ENCODE measurements at places on chromosomes 5 and 9. TPM values are rescaled to one million over a fixed set of nuclear protein-coding genes. Genes with fewer than 3 reads are reported as not detected.

Gene IFNK
- not detected for total RNA-seq

Gene PCDHGC4
- total RNA-seq = 1.8 TPM

Gene PPP2R2B
- total RNA-seq = 0.11 TPM

DNA sequence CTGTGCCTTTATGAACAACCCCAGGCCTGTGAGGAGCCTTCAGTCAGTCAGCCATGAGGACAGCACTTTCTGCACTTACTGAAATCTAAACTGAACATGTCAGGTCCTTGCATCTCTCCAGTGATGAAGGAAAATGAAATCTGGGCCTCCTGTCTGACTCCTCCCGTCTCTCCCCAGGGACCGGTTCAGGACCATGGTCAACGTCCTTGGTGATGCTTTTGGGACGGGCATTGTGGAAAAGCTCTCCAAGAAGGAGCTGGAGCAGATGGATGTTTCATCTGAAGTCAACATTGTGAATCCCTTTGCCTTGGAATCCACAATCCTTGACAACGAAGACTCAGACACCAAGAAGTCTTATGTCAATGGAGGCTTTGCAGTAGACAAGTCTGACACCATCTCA, 77.0 kb upstream of the PLPP6 start:
- no peaks in the 10 kb centered on the region for H3K27me3 ChIP-seq
- no peak overlapping the region for H3K27ac ChIP-seq
- peaks cover 23% of the 10 kb centered on the region for H3K36me3 ChIP-seq

DNA sequence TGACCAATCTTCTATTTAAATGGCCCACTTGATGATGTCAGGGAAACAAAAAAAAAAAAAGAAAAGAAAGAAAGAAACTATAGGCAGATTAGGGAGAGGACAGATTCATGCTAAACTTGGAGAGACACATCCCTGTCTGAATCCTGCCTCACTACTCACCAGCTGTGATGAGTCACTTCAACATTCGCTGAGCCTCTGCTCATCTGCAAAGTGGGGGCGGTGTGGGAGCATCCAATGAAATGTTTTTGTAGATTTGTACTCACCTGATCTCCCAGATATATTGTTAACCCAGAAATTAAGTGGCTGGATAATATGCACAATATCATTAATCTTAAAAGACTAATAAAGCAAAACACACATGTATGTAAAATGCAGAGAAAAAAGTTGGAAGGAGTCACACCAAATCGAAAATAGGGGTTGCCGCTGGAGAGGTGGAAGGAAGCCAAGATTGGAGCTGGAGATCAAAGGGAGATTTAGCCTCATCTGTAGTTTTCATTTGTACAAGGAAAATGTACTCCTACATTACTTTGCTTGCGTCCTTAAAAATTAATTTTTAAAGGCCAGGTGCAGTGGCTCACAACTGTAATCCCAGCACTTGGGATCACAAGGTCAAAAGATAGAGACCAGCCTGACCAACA, 17.0 kb upstream of the ERGIC1 start:
- peaks cover 20% of the 10 kb centered on the region for H3K4me1 ChIP-seq
- DNase-seq = no peak
- no peaks in the 10 kb centered on the region for H3K27me3 ChIP-seq
- peak overlapping the region; percentile 3 for H3K27ac ChIP-seq

DNA sequence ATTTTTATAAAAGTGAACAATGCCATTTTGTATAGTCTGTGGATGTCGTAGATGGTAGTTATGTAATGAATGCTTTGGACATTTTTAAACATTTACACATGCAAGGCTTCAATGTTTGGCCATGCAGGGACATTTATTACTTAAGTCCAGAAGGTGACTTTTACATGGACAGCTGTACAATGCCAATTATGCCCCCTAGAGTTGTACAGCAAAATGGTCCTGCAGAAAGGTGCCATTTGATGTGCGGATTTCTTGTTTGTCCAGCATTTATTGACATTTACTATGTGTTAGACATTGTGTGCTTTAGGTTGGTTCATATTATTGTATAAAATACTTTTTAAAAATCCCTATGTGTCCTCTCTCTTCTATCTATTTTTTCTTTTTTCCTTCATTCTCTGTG, 22.5 kb upstream of the COMMD10 start:
- H3K4me1 ChIP-seq = no peaks in the 10 kb centered on the region
- no peak for DNase-seq
- no peak overlapping the region for H3K4me3 ChIP-seq
- H3K27ac ChIP-seq = no peak overlapping the region
- H3K36me3 ChIP-seq = no peaks in the 10 kb centered on the region

- no peak overlapping the region for H3K27ac ChIP-seq
- no peak overlapping the region for H3K4me3 ChIP-seq
- H3K27me3 ChIP-seq = no peaks in the 10 kb centered on the region
Observed at GRCh38 chr9:117886616-117887015, 182.4 kb downstream of the TLR4 start.

GRCh38 chr5:111242606-111243005, 18.4 kb downstream of the CAMK4 start:
- no peak overlapping the region for H3K27ac ChIP-seq
- no peaks in the 10 kb centered on the region for H3K36me3 ChIP-seq
- peaks cover 6% of the 10 kb centered on the region for H3K27me3 ChIP-seq
- no peak overlapping the region for H3K4me3 ChIP-seq
- H3K4me1 ChIP-seq = no peaks in the 10 kb centered on the region
- DNase-seq = no peak

GRCh38 chr9:126117631-126118030, 209.0 kb upstream of the MVB12B start:
- H3K27me3 ChIP-seq = peaks cover 60% of the 10 kb centered on the region
- no peak overlapping the region for H3K27ac ChIP-seq
- no peak for DNase-seq
- H3K4me1 ChIP-seq = no peaks in the 10 kb centered on the region

- no peaks in the 10 kb centered on the region for H3K27me3 ChIP-seq
- H3K36me3 ChIP-seq = no peaks in the 10 kb centered on the region
- DNase-seq = no peak
- H3K27ac ChIP-seq = no peak overlapping the region
Observed at GRCh38 chr9:11352612-11353011, 739.8 kb upstream of the PTPRD start.

GRCh38 chr9:21657966-21658667, 144.3 kb upstream of the MTAP start:
- no peak for DNase-seq
- H3K4me3 ChIP-seq = no peak overlapping the region
- no peaks in the 10 kb centered on the region for H3K36me3 ChIP-seq

Measured in left ventricle myocardium inferior (tissue), 1 donor.